Mammary epithelial cell (primary cell): ENCODE measurements at places on chromosomes 5 and 9. TPM values are rescaled to one million over a fixed set of nuclear protein-coding genes. Genes with fewer than 3 reads are reported as not detected.

- DNase-seq = no peak
These were observed 42.0 kb downstream of the VLDLR start for GRCh38 chr9:2663461-2664173.

GRCh38 chr5:164051745-164052144, 546.3 kb downstream of the MAT2B start:
- DNase-seq = no peak

GRCh38 chr9:129108805-129109536, 1.6 kb downstream of the CRAT start:
- no peak for DNase-seq

- no peak for DNase-seq
These were observed 140.5 kb downstream of the NPR3 start for GRCh38 chr5:32851559-32852173.

DNA sequence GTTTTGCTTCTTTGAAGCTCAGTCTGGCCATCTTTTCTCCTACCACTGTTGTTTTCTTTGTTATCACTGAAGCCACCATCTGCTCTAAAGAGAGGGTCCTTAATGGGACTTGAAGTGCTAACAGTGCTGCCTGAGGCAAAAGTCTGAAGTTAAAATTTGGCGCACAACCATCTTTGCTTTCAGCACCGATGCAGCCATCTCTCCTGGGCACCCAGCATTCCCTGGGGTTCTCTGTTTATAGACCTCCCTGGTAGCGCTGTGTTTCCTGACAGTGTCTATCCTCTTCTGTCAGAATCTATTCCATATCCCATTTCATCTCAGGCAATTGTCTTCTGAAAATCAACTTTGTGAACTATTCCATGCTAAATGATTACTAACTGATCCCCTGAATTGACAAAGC, 491.5 kb upstream of the MPDZ start:
- DNase-seq = no peak

The ANXA6 gene
- total RNA-seq = 4.1 and 9.6 TPM in 2 replicates

GRCh38 chr9:127122176-127123063, at the start of gene ANGPTL2:
TSS of gene ANGPTL2 (minus strand) at chr9:127122635. CDS start at chr9:127108731, 13,904 bp downstream.
- DNase-seq = peak; percentile 36

DNA sequence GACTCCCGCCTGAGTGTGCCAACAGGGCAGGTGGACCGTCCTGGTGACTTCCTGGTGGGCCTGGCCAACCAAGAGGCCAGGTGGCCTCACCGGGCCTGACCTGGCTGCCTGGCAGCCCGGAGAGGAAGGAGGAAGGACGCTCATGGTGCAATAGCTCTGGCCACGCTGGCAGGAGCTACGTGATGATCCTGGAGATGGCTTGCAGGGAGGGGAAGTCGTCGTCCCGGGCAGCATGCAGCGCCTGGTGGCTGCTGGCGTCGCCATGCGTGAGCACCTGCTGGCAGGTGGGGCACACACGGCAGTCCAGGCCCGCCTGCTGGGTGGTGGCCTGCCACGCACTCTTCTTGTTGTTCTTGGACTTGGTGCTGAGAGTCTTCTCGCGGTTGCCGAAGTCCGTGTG, 26.3 kb downstream of the SPATA31C1 start:
- no peak for DNase-seq

DNA sequence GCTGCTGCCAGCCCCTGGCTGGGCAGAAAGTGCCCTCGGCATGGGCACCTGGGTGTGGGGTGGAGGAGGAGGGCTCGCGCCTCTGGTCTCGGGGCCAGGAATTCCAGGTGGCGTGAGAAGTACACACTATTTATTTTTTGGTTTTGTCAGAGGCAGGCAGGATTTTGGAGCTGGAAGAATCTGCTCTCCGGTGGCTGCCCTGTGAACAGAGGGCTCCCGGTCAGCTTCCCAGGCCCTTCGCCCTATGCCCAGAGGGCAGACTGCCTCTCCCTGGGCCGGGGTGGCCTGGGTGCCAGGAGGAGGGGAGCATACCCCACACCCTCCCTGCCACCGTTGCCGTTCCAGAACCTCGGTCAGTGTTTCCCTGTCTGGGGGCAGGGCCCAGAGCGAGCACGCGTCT, 8.3 kb downstream of the DOLPP1 start:
- DNase-seq = no peak

The PCDHB12 gene
- total RNA-seq = 0.16 TPM in 1 of 2 replicates, not detected in the other

GRCh38 chr5:1594357-1595106, 70.8 kb upstream of the LPCAT1 start:
- DNase-seq = peak; percentile 19

DNA sequence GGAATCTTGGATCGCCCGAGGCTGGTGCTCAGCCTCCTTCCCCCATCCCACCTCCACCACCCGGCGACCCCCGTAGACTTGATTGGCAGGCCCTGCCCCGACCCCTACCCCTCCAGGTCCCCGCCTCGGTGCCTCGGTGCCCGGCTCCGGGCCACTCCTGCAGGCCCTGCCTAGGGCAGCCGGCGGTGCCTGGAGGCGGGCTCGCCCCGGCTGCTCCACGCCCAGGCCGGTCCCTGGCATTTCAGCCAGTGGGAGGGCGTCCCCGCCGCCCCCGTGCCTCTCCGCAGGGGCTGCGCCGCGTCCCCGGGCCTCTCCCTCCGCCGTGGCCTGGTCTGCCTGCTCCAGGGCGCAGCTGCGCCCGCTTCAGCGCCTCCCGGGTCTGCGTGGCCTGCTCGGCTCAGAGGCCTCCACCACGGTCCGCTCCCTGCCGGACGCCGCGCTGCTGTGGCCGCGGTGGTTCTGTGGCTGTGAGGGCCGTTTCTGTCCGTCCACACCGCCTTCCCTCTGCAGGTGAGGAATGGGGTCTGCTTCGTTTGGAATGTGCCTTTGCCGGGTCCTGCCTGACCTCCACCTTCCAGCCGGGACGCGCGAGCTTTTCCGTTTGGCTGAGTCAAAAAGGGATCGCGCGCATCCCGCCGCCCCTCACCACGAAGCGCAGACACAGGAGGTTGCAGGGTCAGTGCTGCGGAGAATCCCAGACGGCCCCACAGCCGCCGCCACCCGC, 48.3 kb upstream of the IRX4 start:
- peak; percentile 64 for DNase-seq

The RAB14 gene
- 27.5 TPM for total RNA-seq

The SH2D3C gene
- total RNA-seq = under 0.01 TPM

DNA sequence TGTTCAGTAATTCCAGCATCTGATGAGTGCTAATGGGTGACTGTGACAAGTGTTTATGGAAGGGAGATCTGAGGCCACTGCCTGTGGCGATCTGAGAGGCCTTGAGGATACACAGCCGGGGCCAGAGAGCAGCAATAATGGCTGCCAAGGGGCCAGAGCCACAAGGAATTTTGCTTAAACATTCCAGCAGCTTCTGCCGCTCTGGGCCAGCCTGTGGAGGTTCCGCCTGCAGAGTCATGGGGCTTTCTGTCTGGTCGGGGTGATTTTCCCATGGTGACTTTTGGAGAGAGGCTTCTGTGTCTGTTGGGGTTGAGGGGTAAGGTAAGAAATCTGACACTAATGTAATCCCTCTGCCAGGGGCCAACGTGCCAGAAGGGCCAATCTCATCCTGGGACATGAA, 353.5 kb downstream of the ADAMTS6 start:
- DNase-seq = no peak

GRCh38 chr5:73171495-73171894, 1.5 kb upstream of the TMEM174 start:
- no peak for DNase-seq

DNA sequence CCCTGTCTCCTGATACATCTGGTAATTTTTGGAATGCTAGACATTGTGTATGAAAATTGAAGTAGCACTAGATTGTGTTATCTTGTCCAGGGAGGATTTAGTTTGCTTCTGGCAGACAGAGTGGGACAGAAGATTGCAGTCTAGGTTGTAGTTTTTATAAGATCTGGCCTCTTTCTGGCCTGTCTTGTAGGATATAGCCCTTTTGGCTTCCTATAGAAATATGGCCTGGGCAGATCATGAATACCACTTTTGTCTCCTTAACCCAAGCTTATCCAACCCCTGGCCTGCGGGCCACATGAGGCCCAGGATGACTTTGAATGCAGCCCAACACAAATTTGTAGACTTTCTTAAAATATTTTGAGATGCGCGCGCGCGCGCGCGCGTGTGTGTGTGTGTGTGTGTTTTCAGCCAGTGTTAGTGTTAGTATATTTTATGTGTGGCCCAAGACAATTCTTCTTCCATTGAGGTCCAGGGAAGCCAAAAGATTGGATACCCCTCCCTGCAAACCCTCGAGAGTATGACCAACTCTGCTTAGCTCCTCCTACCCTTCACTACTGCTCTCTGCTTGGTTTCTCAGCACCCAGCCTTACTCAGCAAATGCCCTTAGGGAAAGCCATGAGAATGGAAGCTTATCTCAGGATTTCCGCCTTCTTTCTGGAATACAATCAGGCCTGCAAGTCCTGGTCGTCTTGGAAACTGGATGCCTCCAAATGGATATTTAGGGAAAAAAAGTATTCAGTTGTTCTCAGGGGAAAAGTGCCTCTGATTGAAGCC, 26.5 kb downstream of the ANKRD33B start:
- peak; percentile 77 for DNase-seq

The SLC36A2 gene
- not detected for total RNA-seq

DNA sequence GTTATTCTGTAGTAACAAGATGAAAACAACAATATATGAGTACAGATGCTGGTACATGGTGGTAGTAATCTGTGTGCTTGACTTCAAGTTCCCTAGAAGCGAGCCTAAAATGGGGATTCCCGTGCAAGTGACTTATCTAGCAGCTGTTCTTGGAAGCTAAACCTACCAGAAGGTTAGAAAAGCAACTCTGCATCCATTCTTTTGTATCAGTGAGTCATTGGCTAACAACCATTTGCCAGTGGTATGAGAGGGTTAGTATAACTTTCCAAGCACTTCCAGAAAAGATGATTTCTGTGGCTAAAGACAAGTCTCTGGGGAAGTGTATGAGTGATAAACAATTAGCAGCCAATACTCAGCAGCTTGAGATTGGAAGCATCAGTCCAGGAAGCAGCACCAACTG, 787.7 kb upstream of the CDH6 start:
- no peak for DNase-seq

GRCh38 chr5:151615431-151615830, 24.3 kb upstream of the FAT2 start:
- DNase-seq = peak; percentile 100

The TMEFF1 gene
- 0.33 TPM for total RNA-seq

The NLN gene
- total RNA-seq = 31.3 and 37.0 TPM in 2 replicates

GRCh38 chr5:148786456-148786855, 40.0 kb upstream of the ADRB2 start:
- DNase-seq = peak; percentile 32

The TRPM3 gene
- 0.21 TPM in 1 of 2 replicates, not detected in the other for total RNA-seq

DNA sequence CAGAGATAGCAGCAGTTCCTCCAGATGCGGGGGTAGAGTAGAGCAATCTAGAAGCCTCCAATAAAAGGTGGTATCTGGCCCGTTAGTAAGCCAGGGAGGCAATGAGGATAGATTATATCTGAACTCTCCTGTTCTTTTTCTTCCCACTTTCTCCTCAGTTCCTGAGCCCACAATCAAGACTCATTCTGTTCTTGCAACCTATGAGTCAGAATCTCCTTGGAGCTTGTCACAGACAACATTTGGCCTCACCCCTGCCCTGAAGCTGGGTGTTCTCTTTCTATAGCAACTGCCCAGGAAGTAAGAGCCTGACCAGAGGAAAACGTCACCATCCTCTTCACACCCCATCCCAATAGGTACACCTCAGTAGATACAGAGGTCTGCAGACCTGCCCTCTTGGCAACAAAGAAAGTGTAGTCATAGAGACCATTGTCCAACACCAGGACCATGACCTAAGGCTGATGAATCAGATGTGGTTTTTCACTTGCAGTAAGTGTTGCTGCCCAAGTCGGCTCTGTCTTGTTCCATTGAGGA, 76.3 kb upstream of the PCA3 start:
- peak; percentile 98 for DNase-seq

The ABHD17B gene
- 11.3 and 13.2 TPM in 2 replicates for total RNA-seq

DNA sequence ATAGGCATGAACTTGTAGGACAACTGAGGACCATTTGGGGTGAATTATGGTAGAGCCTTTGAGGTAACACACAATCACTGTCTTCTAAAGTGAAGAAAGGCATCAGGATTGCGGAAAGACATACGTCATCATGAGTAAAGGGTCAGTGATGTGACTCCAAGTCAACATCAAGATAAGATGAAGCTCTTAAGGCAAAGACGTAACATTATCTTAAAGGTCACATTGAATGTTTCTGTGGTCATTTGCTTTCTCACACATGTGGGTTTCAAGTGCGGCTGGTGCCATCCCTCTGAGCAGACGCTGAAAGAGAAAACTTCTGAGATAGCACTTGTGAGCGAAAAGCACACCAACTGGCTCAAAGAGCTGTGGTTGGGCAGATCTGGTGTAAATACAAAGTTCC, 63.3 kb upstream of the GRAMD2B start:
- DNase-seq = no peak

- no peak for DNase-seq
These were observed 18.5 kb downstream of the AGTPBP1 start for GRCh38 chr9:85723215-85723614.

The PCDHGA4 gene
- 1.0 and 1.3 TPM in 2 replicates for total RNA-seq

The ZFP2 gene
- total RNA-seq = 0.16 TPM in 1 of 2 replicates, not detected in the other

- no peak for DNase-seq
These were observed at the start of gene F2RL2 for GRCh38 chr5:76622973-76623596. TSS of gene F2RL2 (minus strand) at chr5:76623403. CDS start at chr5:76623230, 173 bp downstream.

The SPINK1 gene
- not detected for total RNA-seq

- no peak for DNase-seq
These were observed 110.1 kb downstream of the FOXD1 start for GRCh38 chr5:73338256-73339050.

DNA sequence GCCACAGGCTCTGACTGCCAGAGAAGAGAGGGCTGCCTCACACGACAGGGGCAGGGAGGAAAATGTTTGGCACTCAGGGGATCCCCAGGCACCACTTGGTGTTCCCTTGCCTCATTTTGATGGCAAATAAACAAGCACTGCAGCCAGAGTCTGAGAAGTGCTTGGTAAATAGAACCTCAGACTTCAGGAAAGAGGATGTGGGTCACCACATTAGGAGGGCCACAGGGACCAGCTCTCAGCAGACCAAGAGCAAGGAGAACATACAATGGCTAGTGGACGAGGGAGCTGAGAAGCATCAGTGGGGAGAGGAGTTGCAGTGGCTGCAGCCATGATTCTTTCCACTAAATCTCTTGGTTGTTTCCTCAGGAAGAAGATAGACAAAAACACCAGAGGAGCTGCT, 413.9 kb downstream of the GADD45G start:
- DNase-seq = no peak

The CFAP157 gene
- 0.19 TPM in 1 of 2 replicates, not detected in the other for total RNA-seq

GRCh38 chr9:113011911-113012381, at the start of gene ZNF883:
TSS of gene ZNF883 (minus strand) at chr9:113012192.
- DNase-seq = peak; percentile 48

- no peak for DNase-seq
These were observed 6.1 kb downstream of the ZNF462 start for GRCh38 chr9:106869028-106869427.

The CER1 gene
- not detected in 2 replicates for total RNA-seq
